RPMI8226 (cell line): ENCODE measurements at places on chromosomes 5 and 9.

DNA sequence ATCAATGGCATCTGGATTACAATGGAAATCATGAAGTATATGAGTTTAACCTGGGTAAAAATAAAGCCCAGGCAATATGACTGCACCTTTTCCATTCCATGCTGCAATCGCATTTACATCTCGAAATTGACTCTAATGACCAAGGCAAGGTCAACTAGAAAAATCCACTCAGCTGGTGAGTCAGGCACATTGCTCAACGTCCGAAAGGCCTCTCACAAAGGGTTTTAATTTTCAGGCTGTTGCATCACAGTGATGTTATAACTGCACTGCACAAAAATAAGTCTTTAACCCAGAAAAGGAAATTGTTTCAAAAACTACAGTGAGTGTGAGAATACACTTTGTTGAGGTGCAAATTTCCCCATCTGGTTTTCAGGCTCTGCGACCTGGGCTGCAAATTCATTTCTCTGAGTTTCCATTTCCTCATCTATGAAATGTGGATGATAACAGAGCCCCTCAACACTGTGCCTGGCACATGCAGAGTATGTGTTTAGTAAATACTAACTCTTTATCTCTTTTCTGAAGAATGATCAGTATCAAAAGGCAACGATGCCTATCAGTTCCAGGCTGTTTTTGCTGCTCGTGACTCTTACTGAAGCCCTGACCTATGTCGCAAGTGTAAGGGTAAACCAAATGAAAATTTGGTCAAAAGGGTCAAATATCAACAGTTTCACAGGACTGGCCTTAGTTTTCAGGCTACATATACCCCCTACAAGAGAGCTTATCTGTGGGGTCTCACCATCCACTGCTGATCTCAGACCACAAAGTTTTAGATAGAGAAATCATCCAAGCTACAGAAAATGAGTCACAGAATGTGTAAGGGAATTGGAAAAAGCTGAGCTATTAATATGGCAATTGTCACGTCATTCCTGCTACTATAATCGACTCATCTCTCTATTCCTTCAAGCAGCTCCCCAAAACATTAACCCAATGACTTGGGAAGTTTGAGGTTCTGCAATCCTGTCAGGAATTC, 4.1 kb downstream of the NFIL3 start:
- DNase-seq: no peak

- DNase-seq: peak; percentile 24
Observed at GRCh38 chr5:89117124-89117644, 234.2 kb upstream of the MEF2C start.

DNA sequence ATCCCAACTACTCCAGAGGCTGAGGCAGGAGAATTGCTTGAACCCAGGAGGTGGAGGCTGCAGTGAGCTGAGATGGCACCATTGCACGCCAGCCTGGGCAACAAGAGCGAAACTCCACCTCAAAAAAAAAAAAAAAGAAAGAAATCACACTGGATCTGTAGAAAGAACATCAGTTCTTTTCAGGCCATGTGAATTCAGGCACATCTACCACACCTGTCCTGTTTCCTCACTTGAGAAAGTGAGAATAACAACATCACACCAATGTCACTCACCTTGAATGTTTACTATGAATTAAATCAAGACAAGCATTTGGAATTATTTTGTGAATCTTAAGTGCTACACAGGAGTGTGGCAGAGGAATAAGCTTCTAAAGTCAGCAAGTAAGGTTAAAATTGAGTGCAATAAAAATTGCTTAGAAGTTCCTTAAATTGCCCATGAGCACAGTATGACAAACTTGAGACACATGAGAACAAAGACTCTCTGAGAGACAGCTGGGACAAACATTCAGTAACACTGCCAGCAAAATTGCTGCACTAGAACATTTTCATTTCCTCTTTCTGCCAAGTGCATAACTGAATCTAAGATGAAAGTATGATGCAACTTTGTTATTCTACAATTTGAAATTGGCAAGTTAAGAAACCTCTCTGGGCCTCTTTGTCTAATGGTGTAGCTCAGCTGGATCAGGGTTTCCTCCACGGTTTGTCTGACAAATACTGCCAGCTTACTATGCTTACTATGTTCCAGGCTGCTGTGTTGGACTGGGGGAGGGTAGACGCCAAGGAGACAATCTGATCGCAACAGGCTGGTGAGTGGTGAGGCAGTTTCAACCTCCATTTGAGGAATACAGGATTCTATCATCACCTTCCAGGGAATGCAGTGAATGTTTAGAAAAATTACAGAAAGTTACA, 1.9 kb upstream of the RIC1 start:
- DNase-seq: peak; percentile 88

GRCh38 chr5:43007911-43008362, 32.2 kb downstream of the ANXA2R start:
- DNase-seq: peak; percentile 96

DNA sequence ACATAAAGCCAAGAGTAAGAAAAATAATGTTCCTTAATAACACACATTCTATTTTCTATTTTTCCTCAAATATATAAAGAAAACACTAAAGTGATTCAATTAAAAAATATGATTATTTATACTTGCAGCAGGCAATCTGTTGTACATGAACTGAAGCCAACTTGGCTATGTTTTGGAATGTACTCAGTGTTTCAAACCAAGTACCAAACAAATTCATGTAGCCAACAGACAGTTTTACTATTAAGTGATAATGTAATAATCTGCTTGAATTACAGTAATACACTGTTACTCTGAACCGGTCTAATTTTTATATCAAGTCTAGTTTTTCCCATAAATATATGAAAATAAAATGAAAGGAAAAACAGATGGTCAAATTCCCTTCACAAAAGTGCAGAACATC, 58.0 kb downstream of the CEP120 start:
- DNase-seq: no peak

- no peak for DNase-seq
Observed at GRCh38 chr5:181127907-181128626, 2.9 kb downstream of the OR2V1 start.

- no peak for DNase-seq
Observed at GRCh38 chr5:68426586-68426985, 211.0 kb downstream of the PIK3R1 start.

DNA sequence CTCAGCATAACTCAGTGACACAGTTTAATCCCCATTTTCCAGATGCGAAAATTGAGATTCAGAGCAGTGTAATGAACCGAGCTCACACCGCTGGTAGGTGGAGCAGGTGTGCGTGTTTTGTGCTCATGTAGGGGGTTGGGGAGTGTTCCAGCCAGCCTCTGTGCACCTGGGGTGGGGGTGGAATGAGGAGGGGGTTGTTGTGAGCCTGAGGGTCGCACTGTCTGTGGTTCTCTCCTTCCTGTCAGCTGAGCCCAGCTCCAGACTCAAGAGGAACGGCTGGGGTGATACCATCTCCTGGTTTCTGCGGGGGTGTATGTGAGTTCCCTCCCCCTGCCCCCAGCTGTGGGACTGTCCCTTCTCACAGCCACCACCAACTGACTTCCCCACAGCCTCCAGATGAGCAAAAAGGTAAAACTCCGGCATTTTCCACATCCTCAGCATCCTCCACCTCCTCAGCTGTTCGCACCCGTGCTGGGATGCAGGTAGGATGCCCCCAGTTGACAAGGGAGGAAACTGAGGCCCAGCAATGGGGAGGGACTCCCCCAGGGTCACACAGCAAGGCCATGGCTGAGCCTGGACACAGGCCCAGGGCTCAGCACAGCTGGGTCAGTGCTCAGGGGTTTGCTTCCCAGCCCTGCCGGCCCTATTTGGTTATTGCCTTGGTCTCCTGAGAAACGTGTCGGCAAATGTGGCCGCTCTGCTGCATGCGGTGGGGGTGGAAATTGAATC, 2.1 kb downstream of the SH2D3C start:
- DNase-seq: peak; percentile 97

DNA sequence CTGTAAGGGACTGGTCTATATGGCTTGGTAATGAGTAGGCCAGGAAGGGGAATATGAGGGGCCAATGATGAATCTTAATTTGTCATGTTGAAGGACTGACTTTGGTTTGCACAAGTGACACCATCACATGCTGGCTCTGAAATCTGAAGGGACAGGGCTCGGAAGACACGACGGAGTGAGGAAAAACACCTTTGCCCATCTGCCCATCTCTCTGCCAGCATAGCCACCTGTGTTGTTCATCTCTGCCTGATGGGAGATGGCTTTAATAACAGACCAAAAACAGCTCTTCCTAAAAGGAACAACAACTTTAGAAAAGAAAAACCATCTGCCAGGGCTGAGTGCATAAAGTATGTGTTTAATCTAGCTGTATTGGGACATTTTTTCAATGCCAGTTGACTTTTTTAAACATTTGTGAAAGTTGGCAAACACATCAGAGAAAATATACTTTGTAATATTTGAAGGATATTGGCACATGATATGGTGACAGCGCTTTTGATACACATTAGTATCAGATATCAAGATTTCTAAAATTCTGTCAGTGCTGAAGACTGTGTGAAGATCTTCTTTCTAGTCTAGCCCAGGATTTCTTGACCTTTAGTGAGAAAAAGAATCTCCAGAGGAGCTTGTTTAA, 27.1 kb downstream of the ABLIM3 start:
- no peak for DNase-seq

GRCh38 chr5:134468921-134469400, 56.5 kb upstream of the JADE2 start:
- DNase-seq: no peak

- no peak for DNase-seq
Observed at GRCh38 chr9:110178281-110178680, 29.7 kb downstream of the C9orf152 start.

DNA sequence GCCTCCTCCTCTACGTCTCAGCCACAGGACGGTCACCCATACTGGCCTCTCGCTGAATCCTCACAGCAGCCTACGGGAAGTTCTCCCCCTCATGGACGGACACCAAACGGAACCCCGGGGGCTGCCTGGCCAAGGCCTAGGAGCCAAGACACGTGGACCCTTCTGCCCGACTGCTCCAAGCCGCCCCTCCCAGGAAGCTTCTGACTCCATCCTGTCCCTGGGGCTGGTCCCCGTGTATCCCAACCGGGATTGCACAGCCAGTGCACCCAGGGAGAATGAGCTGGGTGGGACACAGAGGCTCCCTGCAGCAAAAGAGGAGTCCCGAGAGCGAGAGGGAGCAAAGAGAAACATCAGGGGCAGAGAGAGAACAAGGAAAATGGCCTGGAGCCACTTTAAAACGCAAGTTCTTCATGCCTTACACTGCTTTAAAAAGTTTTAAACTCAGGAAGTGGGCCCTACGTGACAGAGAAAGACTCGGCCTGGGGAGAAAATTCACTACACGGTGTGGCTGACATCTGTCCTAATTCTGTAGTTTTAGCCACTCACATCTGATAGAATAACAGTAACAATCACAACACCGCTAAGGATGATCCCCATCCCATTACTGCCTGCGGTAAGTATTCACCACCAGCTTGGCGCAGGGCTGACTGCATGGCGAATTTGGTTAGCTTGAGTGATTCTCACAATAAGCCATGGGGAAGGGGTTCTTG, 3.0 kb downstream of the FAM78A start:
- DNase-seq: peak; percentile 66

DNA sequence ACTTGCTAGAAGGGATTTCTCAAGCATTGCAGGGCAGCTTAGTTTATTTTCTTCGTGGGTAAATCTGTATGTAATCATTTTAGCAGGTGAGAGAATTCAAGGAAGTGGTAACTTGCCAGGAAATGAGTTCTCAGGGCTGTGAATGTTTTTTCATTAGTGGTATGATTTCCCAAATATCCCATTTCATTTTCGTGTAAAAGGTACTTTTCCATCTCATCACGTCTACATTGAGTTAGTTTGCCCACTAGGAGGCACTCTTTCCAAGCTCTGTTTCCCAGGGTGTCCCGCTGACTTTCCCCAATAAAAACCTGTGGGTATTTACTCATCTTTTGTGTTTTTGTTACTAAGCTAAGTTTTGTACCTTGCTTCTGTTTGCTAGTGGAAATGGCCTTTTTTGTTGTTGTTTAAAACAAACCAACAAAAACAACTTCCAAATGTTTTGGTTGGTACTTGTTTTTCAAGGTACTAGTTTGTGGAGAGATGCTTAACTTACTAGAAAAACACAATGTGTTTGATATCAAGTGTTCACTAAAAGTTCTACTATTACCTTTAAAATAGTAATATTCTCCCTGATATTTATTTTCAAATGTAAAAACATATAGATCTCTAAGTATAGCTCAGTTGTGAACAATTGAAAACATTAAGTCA, 373.6 kb downstream of the ADGRV1 start:
- peak; percentile 46 for DNase-seq

- no peak for DNase-seq
Observed at GRCh38 chr5:134543820-134544614, 18.5 kb downstream of the JADE2 start.

- peak; percentile 21 for DNase-seq
Observed at GRCh38 chr5:96256795-96257470, 176.1 kb downstream of the PCSK1 start.

GRCh38 chr9:78294290-78295176, 2.4 kb upstream of the PSAT1 start:
- DNase-seq: no peak

DNA sequence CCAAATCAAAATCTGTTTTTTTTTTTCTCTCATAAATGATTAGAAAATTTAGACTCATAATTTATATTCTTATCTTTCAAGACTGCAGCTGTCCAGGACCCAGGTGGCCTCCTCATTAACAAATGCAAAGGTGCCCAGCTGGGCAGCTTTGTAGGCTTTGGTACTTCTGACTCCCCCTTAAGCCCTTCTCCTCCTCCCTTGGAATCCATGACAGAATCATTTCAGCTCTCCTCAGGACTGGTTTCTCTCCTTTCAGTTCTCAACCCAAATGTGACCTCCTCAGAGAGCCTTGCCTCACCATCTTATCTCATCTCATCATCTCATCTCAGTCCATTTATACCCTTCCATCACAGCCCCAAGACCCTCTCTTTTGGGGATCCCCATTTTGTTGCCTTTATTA, 221.7 kb downstream of the KIAA0825 start:
- no peak for DNase-seq

DNA sequence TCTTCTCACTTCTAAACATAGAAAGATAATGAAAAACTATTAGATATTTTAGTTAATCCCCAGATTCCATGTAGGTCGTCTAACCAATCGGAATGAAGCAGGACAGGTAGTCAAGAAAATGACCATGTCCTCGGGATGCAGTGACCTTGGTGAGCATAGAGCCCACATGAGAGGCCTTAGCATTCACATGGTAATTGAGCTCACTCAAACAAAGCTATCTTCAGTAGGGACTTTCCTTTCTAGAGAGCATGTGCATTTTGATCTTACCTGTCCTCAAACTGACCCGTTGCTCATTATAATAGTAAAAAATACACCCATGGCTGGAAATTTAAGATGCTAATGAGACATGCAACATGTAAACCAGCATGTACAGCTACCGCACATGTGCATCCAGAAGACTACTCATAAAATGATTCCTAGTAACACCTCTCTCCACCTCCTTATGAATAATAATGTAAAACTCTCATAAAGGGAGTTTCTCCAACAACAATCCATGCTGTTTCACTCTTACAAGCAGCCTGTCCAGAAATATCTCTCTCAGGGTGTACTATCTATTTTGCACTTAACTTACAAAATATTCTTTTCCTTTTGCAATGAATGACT, 274.0 kb upstream of the CDH9 start:
- DNase-seq: no peak

- DNase-seq: no peak
Observed at GRCh38 chr5:40962207-40962955, 53.1 kb downstream of the C7 start.

GRCh38 chr5:30001826-30002225, 1191.7 kb upstream of the CDH6 start:
- DNase-seq: no peak
